ENCODE measurements at places on chromosomes 7 and 10. TPM values are rescaled to one million over a fixed set of nuclear protein-coding genes. Genes with fewer than 3 reads are reported as not detected.

DNA sequence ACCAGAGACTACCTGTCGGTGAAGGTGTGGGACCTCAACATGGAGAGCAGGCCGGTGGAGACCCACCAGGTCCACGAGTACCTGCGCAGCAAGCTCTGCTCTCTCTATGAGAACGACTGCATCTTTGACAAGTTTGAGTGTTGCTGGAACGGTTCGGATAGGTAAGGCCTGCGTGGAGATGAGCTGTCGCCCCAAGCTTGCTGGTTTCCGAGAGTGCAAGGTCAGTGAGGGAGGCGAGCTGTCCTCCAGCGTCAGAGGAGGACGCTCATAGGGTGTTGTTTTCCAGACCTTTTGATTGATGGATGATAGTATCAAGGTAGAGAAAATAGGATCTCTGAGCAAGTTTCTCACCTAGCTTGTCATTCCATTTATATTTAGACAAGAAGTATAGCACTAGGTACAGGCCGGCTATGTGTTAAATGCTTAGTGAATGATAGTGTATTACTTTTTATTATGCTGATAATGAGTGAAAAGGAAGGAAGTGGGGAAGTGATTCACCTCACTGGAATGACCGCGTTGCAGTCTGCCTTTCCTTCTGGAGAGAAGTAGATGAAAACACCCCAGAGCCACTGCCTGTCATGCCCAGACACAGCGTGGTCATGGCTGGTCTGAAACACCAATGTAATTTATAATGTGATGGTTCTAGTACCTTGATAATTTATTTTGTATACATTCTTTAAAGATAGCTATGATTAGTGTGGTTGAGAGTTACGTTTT is 33.9 kb downstream of the BNIP3 start:
- no peak for DNase-seq

- DNase-seq: no peak
These were observed 6.2 kb downstream of the VWA2 start for GRCh38 chr10:114245121-114245791.

DNA sequence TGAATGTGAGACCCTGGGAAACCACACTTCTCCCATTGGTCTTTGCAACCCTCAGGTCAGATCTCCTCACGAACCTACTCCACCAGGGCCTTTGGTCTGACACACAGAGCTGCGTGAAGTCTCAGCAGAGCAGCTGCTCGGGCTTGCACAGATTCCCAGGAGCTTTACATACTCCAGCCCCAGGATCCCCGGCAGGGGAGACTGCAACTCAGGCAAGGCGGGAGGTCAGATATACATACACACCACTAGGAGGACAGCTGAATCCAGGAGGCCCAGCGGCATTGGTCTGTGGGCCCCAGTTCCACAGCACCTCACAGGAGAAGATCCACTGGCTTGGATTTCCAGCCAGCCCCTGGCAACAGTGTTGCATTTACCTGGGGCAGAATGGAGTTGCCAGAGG is 239.2 kb downstream of the GPAM start:
- no peak for DNase-seq

DNA sequence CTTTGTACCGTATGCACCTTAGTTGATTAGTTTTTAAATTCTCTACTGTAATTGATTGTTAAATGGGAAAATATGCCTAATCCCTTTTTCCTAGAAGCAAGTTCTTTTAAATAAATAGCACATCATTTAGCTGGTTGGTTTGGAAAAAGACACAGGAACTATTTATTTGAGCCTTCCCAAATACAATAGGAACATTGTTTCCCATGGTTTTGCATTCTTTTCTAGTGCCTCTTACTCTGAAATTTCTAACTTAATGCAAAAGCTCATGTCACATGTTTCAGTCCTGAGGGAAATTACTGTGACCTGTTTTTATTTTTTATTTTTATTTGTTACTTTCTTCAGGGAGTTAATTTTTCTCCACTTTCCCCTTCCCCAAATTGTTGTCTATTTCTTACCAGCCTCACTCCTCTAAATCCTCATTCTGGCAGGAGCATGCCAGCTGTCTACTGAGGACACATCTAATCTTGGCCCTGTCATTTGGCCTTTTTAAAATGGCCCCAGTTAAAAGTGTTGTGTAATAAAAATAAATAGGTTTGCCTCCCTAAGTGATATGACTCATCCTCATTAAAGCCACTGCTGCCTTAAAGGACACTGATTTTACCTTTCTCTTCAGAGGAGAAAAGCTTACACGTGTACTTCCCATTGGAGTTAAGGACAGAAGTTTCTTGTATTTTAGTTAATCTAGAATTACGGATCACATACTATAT is 94.5 kb downstream of the PPP1R3A start:
- DNase-seq: no peak

LEP gene
- not detected for total RNA-seq

GRCh38 chr10:54797636-54798321 is 3.3 kb downstream of the PCDH15 start:
- DNase-seq: no peak

GRCh38 chr10:5314840-5315239 is 49.9 kb upstream of the UCN3 start:
- DNase-seq: no peak

GRCh38 chr7:24740871-24741270 is 16.4 kb downstream of the GSDME start:
- no peak for DNase-seq

IDI2 gene
- total RNA-seq: not detected

DNA sequence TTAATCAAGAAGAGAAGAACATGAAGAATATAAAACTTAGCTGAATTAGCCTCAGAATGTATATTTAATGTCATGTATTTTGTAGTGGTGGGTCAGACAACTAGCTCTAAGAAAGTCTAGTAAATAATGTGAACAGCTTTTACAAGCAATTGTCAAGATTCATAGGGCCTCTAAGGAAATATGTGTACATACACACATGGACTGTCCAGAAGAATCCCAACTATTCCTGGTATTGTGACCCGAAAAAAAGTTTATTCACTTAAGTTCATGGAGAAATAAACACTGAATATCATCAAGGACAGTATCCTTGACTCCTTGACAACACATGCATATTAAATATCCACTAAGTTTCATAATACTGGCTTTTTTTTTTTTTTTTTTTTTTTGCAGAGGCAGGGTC is 11.4 kb upstream of the TWIST1 start:
- DNase-seq: no peak

All from activated T-helper 1 cell treated with anti-CD3 and anti-CD28 coated beads, Interleukin-12 subunit alpha, Interleukin-12 subunit beta, Interleukin-2, Interleukin-4 antibody, amounts not matched to agents 30 ng/mL and 10 ng/mL and 1 ng/mL, durations not matched to agents 14 hours and 24 hours and 36 hours (primary cell).